Cardiac muscle cell (in vitro differentiated cells and primary cell): ENCODE measurements at places on chromosomes 7 and 10. TPM values are rescaled to one million over a fixed set of nuclear protein-coding genes. Genes with fewer than 3 reads are reported as not detected.

GRCh38 chr7:39510864-39511354, 55.3 kb upstream of the YAE1 start:
- DNase-seq: no peak

DNA sequence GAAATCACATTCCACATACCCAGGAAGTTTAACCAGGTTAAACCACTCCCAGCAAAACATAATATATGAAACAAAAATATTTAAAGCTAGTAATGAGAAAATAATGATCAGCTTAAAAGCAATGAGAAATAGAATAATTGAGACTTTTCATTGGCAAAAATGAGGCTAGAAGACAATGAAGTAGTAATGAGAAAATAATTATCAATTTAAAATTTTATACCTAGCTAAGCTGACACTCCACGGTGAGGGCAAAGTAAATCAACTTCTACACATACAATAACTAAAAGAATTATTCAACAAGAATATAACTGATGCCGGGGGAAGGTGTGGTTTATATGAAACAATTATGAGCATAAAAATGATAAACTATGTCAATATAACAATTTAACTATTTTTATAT, 82.2 kb upstream of the TES start:
- DNase-seq: no peak

DNA sequence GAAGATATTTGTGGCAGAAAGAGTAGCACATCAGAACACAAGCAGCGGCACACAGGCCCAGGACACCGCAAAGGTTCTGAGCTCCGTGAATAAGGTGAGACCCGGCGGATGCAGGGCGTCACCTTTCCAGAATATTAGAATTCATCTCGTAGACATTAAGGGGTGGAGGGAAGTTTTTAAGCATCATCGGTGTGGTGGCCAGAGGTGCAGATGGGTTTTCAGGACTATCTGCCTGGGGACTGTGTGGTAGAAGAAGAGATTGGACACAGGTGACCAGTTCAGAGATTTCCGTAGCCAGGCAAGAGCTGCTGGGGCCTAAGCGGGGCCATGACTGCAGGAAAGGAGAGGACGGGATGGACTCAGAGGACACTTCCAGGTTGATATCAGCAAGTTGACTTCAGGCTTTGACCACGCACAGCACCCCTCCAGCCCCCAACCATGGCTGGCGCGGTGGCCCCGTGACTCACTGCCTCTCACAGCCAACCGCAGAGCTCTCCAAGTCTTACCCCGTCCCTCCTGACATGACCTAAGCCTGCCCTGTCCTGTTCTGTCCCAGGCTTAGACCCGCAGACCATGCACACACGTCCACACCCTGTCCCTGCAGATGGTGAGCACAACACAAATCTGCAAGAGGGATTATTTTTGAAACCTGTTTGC, 97.2 kb downstream of the OAT start:
- DNase-seq: no peak

GRCh38 chr7:144834641-144835144, 1.2 kb downstream of the TPK1 start:
- DNase-seq: peak; percentile 55

Gene OR2A5
- not detected in 2 replicates for total RNA-seq

Gene LRRN3
- 43.7 and 45.8 TPM in 2 replicates for total RNA-seq

Gene NOD1
- total RNA-seq: 38.6 and 79.6 TPM in 2 replicates

Gene LRRC17
- total RNA-seq: 5.7 and 9.7 TPM in 2 replicates
